Lower leg skin (tissue), 4 donors: ENCODE measurements at places on chromosomes 16 and 17. TPM values are rescaled to one million over a fixed set of nuclear protein-coding genes. Genes with fewer than 3 reads are reported as not detected.

KIF19 gene
- total RNA-seq, result not detected

CDH5 gene
- total RNA-seq, result 28.3 TPM

SLC38A8 gene
- total RNA-seq, result not detected

LPO gene
- total RNA-seq, result 0.06 TPM

- no peak for DNase-seq
Measured at GRCh38 chr16:55435387-55435786, 43.6 kb upstream of the MMP2 start.

DNA sequence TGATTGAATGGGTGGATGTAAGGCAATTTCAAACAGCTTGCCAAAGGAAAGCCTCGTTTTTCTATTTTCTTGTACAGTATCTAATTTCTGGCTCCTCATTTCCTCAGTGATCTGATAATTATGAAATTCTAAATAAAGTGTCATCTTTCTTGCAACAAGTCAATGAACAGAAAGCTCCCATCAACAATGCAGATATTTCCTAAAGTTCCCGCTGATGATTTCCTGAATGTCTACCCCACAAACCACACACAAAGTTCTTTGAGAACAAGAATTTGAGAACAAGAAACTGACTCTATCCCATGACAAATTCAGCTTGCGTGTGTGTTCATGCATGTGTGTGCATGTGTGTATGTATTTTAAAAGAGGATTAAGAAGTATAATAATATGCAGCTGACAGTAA lies 35.2 kb downstream of the SKAP1 start:
- no peak for DNase-seq

DNA sequence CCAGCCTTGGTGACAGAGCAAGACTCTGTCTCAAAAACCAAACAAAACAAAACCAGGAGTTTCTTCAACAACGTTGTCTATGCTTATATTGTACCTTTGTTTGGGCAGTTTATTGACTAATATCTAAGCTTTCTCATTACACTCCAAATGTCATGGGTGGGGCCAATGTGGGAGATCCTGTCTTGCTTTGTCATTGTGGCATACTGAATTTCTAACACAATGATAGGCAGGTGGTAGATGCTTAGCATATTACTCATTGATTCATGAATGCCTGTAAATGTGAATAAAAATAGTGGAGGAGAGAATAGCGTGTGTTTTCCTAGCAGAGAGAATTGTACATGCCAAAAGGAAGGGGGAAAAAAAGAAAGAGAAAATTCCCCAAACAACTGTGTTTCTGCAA lies 802.5 kb upstream of the EEF2KMT start:
- no peak for DNase-seq

DNA sequence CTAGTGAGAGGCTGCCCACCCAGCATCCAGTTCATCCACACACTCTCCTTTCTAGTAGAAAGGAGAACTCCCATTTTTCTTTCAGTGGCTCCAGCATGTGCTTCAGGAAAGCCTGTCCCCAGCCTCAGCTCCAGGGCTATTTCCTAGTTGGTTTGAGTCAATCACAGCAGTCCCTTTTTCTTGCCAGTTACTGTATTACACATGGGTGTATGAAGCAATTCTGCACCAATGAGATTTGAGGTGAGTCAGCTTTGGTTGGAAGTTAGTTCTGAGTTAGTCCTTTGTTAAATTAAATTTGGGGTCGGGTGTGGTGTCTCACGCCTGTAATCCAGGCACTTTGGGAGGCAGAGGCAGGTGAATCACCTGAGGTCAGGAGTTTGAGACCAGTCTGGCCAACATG lies 24.8 kb downstream of the RAD51D start:
- DNase-seq, result no peak

DNA sequence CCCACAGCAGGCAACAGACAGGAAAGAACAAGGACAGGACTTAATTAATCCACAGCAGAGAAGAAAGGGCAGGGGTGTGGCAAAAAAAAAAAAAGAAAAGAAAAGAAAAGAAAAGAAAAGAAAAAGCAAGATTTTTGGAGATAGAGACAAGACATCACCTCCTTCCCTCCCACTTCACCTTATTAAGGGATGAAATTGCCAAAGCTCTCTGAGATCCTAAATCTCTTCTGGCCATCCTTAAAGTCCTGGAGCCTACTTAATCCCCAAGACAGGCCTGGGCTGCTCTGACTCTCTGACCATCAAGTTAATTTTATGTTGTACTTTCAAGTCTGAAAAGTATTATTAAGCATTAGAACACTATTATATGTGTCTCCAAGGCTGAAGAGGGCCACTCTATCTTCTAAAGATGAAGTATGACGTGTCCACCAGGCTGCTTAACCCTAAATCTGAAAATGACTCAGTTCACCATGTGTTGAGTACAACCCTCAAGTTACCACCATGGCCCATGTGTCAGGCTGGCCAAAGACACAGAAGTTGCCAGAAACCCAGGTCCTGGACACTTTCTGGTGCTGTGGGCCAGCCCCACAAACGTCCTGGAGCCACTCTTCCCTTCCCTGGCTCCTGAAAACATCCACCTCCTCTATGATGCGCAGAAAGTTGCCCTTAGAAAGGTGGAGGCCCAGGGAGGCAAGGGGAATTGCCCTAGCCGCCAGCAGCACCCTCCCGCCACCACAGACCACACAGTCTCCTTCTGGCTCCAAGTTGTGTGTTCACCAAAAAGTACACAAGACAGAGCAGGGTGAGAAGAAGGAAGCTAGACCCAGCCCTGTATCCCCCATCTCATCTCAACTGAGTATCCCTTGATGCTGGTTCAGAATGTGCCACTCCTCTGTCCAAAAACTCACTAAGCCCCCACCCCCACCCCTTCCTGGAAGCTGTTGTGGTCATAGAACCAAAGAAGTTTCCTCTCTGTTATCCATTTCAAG lies 2.7 kb downstream of the SOCS1 start:
- no peak for DNase-seq

DNA sequence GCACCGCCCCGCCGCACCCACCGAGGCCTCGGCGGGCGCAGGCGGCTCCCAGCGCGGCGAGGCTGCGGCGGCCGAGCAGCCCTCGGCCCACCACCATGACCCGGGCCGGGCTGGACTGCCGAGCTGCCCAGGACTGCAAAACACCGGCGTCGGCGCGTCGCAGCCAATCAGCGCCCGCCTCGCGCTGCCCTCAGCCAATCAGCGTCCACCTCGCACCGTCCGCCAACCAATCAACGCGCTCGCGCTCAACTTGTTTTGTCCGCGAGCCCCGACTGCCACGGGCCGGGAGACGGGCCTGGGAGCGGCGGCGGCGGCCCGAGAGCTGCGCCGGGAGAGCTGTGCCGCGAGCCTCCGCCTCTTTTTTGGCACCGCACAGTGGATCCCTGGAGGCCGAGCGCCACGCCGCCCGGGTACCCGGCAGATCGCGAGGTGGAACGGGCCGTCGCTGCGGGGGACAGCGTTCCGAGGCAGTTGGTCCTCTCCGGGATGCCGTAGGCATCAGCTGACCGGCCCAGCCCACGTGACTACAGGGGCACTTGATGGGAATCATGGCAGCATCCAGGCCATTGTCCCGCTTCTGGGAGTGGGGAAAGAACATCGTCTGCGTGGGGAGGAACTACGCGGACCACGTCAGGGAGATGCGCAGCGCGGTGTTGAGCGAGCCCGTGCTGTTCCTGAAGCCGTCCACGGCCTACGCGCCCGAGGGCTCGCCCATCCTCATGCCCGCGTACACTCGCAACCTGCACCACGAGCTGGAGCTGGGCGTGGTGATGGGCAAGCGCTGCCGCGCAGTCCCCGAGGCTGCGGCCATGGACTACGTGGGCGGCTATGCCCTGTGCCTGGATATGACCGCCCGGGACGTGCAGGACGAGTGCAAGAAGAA lies at the start of the genes FAHD1 and HAGH:
Gene FAHD1, plus strand, starts transcription at position 516 of the 883 bp plus-strand sequence. Its CDS starts 33 bp downstream, at position 549.
Gene HAGH, minus strand, starts transcription at position 135 of the 883 bp plus-strand sequence. Its CDS starts 38 bp downstream, at position 97.
- peak; percentile 98 for DNase-seq

DNA sequence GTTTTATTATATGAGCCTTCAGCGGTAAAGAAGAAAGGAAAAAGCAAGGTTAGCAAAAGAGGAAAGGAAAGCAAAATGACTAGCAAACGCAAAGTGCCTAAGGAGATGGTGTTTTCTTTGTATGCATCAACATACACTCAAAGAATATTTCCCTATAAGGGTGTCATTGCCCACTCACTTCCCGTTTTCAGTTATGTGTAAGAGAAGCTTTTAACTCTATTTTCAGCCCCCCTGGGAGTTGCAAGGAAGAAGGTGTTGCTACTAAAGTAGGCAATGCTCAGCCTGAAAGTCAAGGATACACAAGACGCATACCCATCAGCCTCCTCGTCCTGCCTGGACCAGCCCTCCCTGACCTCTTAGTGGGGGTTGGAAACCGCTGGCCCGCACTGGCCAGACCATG lies 267.7 kb upstream of the ZFHX3 start:
- no peak for DNase-seq

- DNase-seq, result no peak
Measured at GRCh38 chr16:65126845-65127624, 5.2 kb upstream of the CDH11 start.

DNA sequence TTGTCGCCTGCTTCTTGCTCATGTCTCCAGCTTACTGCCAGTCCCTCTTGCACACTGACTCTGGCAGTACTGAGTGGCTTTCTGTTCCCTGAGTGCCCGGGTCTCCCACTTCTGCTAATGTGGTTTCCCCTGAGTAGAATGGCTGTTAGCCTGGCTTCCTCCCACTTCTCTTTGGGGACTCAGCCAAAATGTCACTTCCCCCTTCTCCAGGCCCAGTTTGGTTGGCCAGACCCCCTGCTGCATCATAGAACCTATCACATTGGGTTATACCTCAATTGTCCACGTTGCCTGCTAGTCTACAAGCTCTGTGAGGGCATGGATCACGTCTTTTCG lies 304.4 kb downstream of the HS3ST3B1 start:
- DNase-seq, result peak; percentile 20

DNA sequence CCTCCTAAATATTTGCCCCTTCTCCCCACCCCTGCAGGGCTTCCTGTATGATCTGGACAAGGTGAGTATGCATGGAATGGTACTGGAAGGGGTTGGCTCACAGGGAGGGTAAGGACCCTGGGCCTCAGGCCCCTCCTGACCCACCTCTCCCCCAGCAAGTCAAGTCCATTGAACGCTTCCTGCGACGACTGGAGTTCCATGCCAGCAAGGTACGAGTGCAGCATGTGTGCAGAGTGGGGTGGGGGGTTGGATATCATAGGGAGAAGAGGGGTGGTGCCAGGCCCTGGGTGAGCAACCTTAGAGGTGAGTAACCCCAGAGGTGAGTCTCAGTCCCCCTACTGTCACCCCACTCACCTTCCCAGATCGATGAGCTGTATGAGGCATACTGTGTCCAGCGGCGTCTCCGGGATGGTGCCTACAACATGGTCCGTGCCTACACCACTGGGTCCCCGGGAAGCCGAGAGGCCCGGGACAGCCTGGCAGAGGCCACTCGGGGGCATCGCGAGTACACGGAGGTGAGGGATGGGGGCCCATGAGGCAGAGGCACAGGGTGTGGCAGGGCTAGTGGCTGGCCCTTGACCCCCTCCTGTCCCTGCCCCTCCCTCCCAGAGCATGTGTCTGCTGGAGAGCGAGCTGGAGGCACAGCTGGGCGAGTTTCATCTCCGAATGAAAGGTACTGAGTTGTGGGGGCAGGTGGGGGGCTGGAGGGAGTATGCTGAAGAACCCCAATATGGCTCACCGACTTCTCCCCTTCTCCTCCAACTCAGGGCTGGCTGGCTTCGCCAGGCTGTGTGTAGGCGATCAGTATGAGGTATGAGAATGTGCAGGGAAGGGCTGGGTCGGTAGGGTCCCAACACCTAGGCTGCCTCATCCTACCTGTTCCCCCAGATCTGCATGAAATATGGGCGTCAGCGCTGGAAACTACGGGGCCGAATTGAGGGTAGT lies 11.3 kb downstream of the RIPOR1 start:
- no peak for DNase-seq

DNA sequence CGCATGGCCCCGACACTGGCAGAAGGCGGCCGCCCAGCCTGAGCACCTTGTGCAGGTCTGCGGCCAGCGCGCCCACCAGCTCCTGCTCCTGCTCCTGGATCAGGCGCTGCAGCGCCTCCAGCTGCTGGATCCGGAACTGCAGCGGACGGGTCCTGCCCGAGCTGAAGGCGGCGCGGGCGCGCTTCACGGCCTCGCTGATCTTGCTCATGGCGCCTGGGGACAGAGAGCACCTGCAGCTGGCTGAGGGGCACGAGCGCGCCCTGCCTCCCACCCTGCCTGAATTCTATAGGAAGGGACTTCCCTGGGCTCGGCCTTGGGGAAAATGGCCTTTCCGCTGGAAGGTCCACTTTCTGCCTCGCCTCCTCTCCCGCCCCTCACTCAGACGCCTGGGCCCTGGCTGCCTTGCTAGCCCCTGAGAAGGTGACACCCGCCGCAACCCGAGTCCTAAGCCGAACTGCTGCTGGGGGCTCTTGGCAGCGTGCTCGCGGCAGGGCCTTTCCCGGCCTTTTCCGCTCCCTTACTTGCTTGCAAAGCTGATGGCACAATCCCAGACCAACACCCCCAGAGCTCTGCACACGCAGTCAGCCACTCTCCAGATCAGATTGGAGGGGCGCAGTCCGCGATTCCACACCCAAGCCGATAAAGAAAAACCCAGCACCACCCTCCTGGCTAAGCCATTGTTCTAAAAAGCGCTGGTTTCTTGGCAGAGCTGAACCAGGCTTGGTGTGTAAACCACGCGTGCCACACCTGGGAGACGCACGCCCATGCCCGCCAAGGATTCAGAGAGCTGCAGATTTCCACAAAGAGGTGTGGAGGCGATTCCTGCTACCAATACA lies 3.0 kb downstream of the ALDH3A1 start:
- DNase-seq, result peak; percentile 98

- DNase-seq, result no peak
Measured at GRCh38 chr17:31918701-31919128, 17.2 kb upstream of the UTP6 start.

- no peak for DNase-seq
Measured at GRCh38 chr16:60771138-60771537, 1265.1 kb downstream of the CDH8 start.

DNA sequence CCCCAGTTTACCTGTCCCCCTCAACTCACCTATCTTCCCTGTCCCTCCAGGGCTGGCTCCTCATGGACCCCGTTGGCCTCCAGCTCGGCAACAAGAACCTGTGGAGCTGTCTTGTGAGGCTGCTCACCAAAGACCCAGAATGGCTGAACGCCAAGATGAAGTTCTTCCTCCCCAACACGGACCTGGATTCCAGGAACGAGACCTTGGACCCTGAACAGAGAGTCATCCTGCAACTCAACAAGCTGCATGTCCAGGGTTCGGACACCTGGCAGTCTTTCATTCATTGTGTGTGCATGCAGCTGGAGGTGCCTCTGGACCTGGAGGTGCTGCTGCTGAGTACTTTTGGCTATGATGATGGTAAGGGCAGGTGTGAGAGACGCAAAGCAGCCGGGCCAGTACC lies 31.3 kb downstream of the NLRC5 start:
- no peak for DNase-seq

- DNase-seq, result no peak
Measured at GRCh38 chr17:69879576-69879975, 195.4 kb upstream of the KCNJ16 start.
